ENCODE measurements at places on chromosomes 3 and 15.

DNA sequence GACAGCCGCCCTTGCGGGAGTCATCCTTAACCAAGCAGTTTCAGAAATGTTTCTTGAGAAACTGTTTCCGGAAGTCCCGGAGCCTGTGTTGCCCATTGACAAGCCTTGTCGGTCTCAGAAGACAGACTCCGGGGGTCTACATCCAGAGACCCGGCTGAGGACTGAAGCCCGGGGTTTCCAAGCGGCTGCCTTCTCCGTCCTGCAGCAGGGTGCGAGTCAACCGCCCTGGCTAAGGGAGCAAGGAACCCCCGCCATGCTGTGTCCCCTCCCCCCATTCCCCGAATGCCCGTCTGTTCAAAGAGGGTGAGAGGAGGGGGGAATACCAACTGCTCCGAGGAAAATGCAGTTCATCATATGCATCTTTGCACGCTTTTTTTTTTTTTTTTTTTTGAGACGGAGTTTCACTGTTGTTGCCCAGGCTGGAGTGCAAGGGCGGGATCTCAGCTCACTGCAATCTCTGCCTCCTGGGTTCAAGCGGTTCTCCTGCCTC lies 61.6 kb downstream of the ATP1B3 start:
- DNase-seq, result no peak

DNA sequence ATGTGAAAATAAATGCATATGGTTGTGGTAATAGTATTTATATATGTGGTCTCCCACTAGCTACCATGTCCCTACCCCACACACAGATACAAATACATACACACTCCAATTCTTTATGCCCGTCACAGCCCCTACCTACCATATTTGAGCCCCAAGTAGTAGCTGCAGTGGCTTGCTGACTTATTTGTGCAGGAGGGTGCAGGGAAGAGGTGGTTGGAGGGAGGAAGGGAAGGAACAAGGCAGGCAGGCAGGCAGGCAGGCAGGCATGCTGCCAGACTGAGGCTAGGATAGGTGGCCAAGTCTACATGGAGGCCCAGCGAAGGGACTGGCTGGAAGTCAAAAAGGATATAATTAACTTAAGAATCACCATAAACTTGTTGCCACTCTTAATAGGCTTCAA lies 82.9 kb downstream of the SCN11A start:
- no peak for DNase-seq

DNA sequence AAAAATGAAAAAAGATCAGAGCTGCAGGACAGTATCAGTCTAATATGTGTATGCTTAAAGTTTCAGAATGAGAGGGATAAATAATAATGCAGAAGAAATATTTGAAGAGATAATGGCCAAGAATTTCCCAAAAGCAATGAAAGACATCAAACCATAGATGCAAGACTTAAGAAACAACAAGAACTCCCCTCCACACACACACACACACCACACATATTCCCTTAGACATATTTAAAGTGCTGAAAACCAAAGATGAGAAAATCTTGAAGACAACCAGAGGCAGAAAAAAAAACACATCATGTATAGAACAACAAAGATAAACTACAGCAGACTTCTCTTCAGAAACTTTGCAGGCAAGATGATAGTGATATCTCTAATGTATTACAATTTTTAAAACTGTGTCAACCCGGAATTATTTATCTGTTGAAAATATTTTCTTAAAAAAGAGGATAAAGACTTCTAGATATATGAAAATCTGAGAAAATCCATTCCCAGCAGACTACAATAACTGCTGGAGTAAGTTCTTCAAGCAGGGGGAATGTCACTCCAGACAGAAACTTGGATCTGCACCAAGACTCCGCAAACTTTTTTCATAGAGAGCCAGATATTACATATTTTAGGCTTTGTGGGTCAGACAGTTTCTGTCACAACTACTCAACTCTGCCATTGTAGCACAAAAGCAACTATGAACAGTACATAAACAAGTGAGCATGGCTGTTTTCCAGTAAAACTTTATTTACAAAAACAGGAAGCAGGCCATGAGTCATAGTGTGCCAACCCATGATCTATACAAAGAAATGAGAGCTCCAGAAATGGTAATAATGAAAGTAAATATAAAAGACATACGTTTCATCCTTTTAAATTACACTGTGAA lies 223.4 kb upstream of the CGNL1 start:
- no peak for DNase-seq

GRCh38 chr3:78070188-78070587 lies 1030.3 kb downstream of the ROBO2 start:
- no peak for DNase-seq

DNA sequence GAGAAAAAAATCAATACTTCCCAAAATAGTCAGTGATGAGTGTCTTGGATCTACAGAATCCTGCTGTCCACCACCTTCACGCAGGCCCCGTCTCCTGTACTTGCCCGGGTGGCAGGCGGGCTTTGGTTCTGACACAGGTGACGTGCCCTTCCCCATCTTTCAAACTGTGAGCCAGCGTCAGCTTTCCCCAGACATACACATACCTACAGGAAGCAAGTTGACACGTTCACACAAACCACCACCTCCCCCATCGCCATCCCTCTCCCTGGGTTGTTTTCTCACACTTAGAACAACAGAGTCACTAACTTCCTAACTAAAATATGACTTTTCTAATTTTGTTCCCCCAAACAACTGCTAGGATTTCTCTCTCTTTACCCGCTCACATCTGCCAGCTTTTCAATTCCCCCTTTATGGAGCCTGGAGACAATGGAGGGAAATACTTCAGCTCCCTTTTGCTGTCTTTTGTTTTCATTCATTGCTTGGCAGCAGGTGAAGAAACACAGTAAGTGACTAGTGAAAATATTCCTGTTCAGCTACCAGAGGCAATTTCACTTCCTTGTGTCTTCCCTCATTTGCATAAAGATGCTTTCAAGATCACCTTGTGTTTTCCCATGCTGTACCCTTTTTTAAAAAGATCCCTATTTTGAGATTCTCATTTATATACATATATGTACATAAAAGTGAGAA lies 248.3 kb downstream of the SLCO3A1 start:
- DNase-seq, result no peak
